ENCODE measurements at places on chromosomes 6 and 20. TPM values are rescaled to one million over a fixed set of nuclear protein-coding genes. Genes with fewer than 3 reads are reported as not detected.

Gene ADAT2
- total RNA-seq: 3.6 TPM

Gene DDX43
- 0.79 TPM for total RNA-seq

DNA sequence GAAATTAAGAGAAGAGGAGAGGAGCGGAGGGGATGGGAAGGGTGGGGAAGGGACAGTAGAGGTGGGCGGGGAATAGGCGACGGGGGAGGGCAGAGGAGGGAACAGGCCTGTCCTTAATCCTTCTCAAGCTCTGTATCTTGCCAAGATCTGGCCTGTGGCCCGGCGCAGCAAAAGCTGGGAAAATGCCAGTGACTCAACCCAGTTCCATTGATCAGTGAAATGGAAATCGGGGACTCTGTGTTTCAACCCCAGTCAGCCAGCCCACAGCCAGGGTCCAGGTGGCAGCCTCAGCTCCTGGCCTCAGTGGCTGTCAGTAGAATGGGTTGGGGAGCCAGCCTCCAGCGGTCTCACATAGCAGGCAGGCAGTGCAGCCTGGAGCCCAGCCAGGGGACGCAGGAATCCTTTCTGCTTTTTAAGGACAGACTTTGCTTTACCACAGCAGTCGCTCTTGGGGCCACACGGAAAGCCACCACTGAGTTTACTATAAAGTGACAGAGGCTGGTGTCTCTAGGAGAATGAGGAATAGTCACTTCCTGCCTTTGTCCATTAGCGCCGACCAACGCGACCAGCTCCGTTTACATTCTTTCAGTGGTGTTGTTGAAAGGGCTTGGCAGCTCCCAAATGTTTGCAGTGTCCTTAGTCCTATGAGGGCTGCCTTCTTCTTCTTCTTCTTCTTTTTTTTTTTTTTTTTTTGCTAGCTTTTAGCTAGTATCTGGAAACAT, 128.0 kb downstream of the RIN2 start:
- DNase-seq: peak; percentile 83

- DNase-seq: no peak
Measured at GRCh38 chr20:58740356-58741308, 48.0 kb downstream of the NPEPL1 start.

Gene LHFPL5
- total RNA-seq: not detected

Gene PSORS1C2
- total RNA-seq: not detected

Gene ENPP5
- total RNA-seq: not detected

GRCh38 chr6:122178988-122179387, 220.5 kb upstream of the HSF2 start:
- DNase-seq: no peak

GRCh38 chr6:119814609-119815400, 465.2 kb upstream of the MAN1A1 start:
- no peak for DNase-seq

All from lung microvascular endothelial cell (primary cell).